ENCODE measurements at places on chromosomes 5 and 9.

DNA sequence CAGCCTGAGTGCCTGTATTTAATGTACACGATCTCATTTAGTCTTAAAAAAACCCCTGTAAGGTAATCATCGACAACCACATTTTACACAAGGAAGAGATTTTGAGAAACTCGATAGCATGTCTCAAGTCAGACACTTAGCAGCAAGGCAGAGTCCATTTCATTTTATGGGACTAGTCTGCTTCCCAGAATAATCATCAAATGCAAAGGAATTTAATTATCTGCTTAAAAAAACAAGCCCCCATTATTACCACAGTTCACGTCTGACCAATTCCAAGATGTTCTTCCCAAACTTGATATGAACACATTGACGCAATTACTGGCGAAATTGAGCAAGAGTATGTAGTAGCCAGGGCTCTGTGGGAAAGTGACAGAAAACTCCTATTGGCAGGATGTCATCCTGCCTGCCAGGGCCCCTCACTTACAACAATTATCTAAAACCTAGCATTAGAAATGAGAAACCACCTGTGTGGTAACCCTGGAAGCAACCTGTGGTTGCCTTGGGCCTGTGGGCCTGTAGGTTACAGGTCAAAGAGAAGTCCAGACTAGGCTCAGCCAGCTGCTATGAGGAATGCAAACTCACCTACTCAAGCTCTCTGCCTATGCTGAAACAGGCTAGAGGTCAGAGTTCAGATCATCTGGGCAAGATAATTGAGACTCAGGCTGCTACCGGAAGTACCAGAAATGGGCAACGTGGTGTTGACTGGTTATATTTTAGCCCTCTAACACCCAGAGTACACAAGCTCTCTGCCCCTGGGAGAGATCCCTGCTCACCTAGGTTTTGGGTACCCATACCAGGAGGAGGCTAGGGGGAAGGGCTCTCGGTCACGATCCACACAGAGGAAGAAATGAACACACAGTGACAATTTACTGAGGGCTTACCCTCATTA is 1.6 kb downstream of the B4GALT1 start:
- no peak for DNase-seq

GRCh38 chr5:60727033-60727679 is 27.2 kb upstream of the DEPDC1B start:
- DNase-seq, result no peak

DNA sequence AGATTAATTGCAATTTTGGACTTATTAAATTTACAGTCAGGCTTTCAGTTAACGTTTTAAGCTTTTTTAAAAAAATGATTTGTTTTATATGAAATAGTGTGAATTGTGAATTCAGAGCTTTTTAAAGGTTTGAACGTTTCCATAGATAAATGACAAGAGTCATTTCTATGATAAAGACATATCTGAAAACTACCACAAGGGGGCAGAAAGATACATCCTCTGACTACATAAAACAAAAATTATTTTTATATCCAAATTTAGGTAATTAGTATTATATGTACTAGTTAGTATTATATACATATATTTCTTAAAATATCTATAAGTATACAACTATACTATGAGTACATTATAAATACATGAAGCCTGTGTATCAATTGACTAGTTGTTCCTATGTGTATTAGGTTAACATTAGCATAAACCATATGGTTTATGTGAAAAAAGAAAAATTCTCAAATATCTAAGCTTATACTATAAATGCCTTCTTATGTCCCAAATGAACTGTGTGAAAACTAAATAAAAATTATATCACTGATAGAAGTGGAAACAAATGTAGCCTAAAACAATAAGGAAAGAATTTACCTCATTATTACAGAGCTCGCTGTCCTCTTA is 155.2 kb downstream of the MEF2C start:
- no peak for DNase-seq

GRCh38 chr5:56615361-56616153 is 199.8 kb upstream of the MAP3K1 start:
- peak; percentile 60 for DNase-seq

DNA sequence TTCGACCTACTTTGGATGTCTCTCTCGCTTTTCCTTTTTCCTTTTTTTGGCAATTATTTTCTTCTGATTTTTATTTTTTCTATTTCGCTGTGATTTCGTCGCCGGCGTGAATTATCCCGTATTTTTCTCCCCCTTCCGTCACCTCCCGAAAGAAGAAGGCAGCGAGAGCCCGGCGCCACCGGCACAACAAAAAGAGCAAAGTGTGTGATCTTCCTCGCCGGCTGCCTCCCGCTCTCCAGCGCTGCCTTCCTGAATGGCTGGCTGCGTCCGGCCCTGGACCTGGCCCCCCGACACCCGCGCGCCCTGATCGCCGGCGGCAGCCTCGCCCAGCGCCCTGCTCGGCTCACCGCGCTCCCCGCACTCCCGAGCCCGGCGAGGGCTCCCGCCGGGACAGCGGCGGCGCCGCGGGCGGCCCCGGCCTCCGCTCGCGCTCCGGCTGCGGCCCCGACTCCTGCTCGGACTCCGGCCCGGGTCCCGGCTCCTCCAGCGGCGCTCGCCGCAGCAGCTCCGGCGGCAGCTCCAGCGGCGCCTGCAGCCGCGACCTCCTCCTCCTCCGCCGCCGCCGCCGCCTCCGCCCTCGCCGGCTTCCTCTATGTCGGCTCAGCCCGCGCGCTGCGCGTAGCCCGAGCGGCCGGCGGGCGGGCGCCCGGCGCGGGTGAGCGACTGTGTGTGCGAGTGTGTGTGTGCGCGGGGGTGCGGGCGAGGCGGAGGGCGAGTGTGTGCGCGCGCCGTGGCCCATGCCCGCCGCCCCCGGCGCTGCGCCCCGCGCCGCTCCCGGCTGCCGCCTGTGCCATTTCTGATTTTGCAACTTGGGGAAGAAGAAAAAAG is 960 bp downstream of the NR2F1 start:
- peak; percentile 66 for DNase-seq

GRCh38 chr9:121622387-121623203 is 28.8 kb upstream of the DAB2IP start:
- DNase-seq, result peak; percentile 60

All from right kidney (tissue), 9 donors.